ENCODE measurements at places on chromosomes 3 and 15.

DNA sequence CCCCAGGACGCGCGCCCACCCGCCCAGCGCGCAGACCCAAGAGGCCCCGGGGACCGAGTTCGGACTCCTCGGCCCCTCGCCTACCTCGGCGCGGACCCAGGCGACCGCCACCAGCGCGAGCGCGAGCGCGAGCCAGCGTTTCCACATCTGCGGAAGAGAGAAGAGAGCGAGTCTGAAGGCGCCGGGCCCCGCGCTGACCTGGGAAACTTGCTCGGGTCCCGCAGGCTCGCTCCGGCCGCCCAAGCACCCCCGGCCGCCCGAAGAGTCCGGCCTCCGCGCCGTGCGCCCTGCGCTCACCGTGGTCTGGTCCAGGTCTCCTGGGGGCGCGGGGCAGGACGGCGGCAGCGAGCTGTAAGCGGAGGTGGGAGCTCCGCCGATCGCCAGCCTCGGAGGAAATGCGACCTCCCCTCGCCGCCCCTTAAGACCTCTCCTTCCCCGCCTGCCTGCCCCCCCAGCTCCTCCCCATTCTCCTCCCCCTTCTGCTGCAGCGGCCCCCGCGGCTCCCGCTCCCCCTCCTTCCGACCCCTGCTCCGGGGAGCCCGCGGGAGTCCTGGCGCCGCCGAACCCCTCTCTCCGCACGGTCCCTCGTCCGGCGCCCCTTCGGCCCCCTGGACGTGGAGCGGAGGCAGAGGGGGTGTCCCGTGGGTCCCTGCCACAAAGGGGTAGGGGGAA lies at the start of gene FSTL1:
Gene FSTL1 (minus strand): TSS at position 393 of the 672 bp plus-strand sequence. CDS start 246 bp downstream, at position 147.
- peaks cover 13% of the 10 kb centered on the region for H3K4me1 ChIP-seq
- H3K27ac ChIP-seq, result peak within 1 kb of the TSS; percentile 87
- H3K4me3 ChIP-seq, result peak within 1 kb of the TSS; percentile 79
- DNase-seq, result peak; percentile 52

- no peaks in the 10 kb centered on the region for H3K4me1 ChIP-seq
- H3K36me3 ChIP-seq, result no peaks in the 10 kb centered on the region
- H3K4me3 ChIP-seq, result no peak overlapping the region
- no peaks in the 10 kb centered on the region for H3K27me3 ChIP-seq
- no peak overlapping the region for H3K27ac ChIP-seq
Observed at GRCh38 chr3:59968513-59969045, 918.8 kb upstream of the CFAP20DC start.

DNA sequence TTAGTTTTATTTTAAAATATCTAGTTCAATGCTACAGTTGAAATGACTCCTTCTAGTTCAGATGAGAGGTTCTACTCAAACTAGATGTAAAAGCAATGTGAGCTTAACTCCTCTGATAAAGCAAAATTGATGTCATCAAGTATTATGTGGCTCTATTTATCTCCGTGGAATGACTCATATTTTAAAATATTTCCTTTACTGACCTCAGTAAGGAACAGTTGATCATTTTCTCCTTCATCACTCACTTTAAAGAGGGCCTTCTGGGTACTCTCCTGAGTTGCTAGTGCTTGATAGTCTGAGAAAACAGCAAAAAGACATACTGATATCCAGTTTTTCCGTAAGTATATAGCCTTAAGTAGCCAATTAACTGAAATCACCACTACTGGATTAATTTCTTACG lies 1099.3 kb downstream of the ROBO2 start:
- H3K27ac ChIP-seq, result no peak overlapping the region
- no peaks in the 10 kb centered on the region for H3K27me3 ChIP-seq
- H3K4me1 ChIP-seq, result no peaks in the 10 kb centered on the region
- H3K4me3 ChIP-seq, result no peak overlapping the region
- DNase-seq, result no peak

GRCh38 chr3:186986816-186987215 lies 56.5 kb downstream of the ST6GAL1 start:
- no peak overlapping the region for H3K27ac ChIP-seq
- no peaks in the 10 kb centered on the region for H3K4me1 ChIP-seq
- no peaks in the 10 kb centered on the region for H3K27me3 ChIP-seq
- no peaks in the 10 kb centered on the region for H3K36me3 ChIP-seq
- H3K4me3 ChIP-seq, result no peak overlapping the region

DNA sequence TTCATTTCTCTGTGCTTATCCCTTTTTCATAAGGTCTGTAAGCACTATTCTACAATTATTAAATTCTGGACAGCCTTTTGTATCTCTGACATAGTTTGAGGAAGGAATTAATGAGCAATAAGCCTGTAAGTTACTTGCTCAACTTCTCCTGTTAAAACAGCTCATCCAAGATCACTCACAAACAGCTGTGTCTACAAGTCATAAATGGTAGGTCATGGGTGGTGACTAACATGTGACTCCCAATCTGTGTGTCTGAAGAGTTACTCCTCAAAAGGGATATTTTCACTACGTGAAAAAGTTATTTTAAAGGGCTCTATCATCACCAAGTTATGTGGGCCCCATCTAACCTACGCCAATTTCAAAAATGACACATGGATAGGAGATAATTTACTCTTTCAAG lies 145.2 kb upstream of the CBLB start:
- DNase-seq, result peak; percentile 38
- no peaks in the 10 kb centered on the region for H3K27me3 ChIP-seq
- H3K27ac ChIP-seq, result no peak overlapping the region
- H3K36me3 ChIP-seq, result no peaks in the 10 kb centered on the region
- no peaks in the 10 kb centered on the region for H3K4me1 ChIP-seq

DNA sequence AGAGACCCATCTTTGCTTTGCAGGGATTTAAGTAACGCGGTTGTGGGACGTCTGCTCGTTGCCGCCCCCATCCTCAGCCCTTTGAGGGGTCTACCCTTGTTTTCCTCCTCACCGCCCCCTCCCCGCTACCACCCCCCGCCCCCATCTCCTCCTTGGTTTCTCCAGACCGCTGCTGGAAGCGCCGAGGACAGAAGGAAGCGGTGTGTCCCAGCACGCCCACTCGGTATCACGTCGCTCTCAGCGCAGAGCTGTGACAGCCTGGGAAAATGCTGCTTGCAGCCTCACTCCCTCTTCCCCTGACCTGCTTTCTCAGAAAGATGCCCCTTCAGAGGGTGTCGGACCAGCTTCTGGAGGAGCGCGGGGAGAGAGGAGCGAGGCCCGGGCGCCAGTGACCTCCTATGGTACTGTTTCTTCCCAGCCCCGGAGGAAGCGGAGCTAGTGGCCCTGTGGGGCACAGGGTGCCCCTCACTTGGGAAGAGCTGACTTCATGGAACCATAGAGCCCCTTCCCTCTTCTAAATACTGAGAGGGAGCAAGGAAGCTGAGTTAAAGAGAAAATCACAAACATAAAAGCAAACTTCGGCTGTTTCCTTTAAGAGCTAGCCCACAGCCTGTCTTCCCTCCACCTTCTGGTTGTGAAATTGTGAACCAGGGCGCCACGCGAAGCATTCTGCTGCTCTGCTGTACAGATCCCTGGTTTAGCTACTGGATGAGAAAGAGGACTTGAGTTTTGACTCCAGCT lies 698 bp downstream of the IL1RAP start:
- H3K4me3 ChIP-seq, result peak overlapping the region; percentile 86
- H3K27me3 ChIP-seq, result no peaks in the 10 kb centered on the region
- DNase-seq, result peak; percentile 63
- H3K4me1 ChIP-seq, result peaks cover 2% of the 10 kb centered on the region
- no peak overlapping the region for H3K27ac ChIP-seq
- no peaks in the 10 kb centered on the region for H3K36me3 ChIP-seq

DNA sequence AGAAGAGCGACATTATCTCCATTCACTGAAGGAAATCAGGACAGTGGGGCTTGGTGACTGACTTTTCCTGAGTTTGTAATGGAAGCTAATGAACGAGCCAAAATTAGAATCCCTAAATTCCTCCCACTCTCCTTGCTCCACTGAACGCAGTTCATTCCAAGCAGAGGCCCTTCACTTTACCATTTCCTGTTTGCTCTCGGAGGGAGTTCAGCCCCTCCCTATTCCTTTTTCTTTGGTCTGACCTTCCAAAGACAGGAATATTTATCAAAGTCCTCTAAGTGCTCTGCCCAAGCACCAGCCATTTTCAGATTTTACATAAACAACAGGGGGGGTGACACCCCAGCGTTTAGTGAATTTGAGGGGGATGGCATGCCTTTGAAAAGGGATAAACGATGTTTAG lies 24.0 kb upstream of the PTPRG start:
- H3K36me3 ChIP-seq, result no peaks in the 10 kb centered on the region
- H3K27ac ChIP-seq, result no peak overlapping the region
- DNase-seq, result no peak
- peaks cover 2% of the 10 kb centered on the region for H3K4me1 ChIP-seq

DNA sequence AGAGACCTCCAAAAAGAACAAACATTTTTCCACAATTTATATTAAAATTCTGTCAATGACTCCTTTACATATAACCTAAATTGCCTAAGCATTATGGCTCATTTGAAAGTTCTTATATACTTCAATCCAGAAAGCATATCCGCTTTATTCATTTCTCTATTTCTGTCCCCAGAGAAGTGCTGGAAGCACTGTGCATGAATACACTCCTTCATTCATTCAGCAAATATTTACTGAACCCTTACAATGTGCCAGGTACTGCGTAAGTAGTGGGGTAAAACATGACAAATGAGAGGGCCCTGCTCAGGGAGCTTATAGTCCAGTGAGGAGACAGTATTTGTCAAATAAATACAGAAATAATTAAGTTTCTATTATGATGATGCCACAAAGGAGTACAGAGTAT lies 3.3 kb downstream of the PDCD10 start:
- no peaks in the 10 kb centered on the region for H3K27me3 ChIP-seq
- no peaks in the 10 kb centered on the region for H3K4me1 ChIP-seq
- no peak overlapping the region for H3K27ac ChIP-seq
- DNase-seq, result no peak

GRCh38 chr3:48561045-48561736 lies 2.4 kb downstream of the UCN2 start:
- H3K4me3 ChIP-seq, result no peak overlapping the region
- H3K27ac ChIP-seq, result no peak overlapping the region
- no peaks in the 10 kb centered on the region for H3K27me3 ChIP-seq
- peak; percentile 20 for DNase-seq

GRCh38 chr15:48645558-48646330 lies at the start of gene FBN1:
Gene FBN1 (minus strand): TSS chr15:48645709. CDS start chr15:48644769, 940 bp downstream.
- DNase-seq, result peak; percentile 89
- peak within 1 kb of the TSS; percentile 82 for H3K4me3 ChIP-seq
- H3K27ac ChIP-seq, result no peak within 1 kb of the TSS
- H3K36me3 ChIP-seq, result no peaks in the 10 kb centered on the region
- peaks cover 26% of the 10 kb centered on the region for H3K27me3 ChIP-seq

DNA sequence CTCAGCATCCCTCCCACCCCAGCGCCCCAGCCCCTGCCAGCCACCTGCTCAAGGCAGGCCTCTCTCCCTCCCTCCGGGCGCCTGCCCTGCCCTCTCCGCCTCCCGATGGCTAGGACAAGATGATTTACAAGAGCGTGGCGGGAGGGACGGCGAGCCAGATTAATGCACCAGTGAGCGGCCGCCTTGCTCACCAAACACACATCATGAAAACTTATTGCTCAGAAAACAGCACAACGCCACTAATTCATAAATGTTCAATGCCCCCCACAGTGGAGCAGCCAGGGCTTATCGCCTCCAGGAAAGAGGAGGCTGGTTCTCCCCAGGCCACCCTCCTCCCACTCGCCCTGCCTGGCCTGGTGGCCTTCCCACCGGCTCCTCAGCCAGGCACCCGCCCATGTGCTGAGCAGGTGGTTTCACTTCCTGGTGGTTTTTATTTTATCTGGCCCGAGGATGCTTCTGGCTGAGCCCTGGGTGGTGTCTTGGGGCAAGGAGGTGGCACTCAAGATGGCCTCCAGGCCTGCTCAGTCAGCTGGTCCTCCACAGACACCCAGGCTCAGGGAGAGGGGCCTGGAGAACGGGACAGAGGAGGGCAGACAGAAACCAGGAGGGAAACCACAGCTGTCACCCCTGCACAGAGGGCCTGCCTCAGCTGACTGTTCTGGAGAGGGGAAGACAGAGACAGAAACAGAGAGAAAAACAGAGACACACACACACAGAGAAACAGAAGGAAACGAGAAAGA lies 284.9 kb downstream of the UACA start:
- H3K4me3 ChIP-seq, result no peak overlapping the region
- no peaks in the 10 kb centered on the region for H3K36me3 ChIP-seq
- no peaks in the 10 kb centered on the region for H3K27me3 ChIP-seq
- no peak overlapping the region for H3K27ac ChIP-seq

DNA sequence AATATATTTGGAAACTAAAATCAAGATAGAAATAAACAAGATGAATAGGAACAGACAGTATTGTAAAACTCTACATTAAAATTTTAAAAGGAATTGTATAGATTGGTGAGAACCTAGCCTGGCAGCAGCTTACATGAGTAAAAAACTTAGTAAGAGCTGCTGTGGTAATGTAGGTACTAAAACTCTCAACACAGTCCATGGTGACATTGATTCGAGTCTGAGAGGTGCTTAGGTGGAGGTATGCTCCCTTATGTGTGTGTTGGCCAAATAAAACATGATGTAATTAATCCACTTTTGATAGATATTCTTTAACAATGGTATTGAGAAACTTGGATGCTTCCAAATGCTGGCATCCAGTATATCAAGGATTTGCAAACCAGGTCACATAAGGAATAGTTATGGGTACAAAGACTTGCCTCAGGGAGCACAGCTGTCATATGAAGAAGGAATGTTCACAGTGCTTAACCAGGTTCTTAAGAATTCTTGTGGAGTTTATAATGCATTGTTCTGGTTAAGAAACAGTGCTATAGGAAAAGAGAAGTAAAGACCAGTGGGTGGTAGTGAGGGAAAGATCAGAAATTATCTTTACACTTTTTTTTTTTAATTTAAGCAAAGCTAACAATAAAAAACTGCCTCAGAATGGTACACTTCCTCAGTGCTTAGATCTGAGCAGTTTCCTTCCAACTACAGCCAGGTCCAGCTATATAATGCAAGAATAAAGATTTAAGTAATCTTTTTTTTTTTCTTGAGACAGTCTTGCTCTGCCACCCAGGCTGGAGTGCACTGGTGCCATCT lies 24.6 kb upstream of the IL20RB start:
- DNase-seq, result peak; percentile 33
- no peaks in the 10 kb centered on the region for H3K27me3 ChIP-seq
- peaks cover 4% of the 10 kb centered on the region for H3K36me3 ChIP-seq
- no peaks in the 10 kb centered on the region for H3K4me1 ChIP-seq

DNA sequence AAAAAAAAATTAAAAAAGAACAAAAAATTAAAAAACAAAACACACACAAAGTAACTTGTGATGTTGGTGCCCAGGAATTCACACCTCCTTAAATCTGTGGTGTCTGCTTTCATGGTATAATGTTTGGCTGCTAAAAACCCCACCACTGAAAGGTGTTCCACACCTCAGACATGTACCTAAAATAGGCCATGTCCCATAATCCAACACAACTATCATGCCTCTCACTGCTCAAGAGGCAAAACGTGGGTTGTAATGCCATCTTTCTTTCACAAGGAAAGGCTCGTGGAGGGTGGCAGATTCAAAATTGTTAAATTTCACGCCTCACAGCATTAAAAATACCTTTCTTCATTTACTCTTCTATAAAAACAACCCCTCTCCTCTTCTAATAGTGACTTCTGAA lies 29.5 kb downstream of the MKRN2 start:
- no peak for DNase-seq
- H3K36me3 ChIP-seq, result peaks cover 46% of the 10 kb centered on the region
- H3K27ac ChIP-seq, result no peak overlapping the region

GRCh38 chr15:36914466-36914865 lies 185.9 kb downstream of the MEIS2 start:
- no peak overlapping the region for H3K27ac ChIP-seq
- H3K27me3 ChIP-seq, result no peaks in the 10 kb centered on the region
- no peaks in the 10 kb centered on the region for H3K36me3 ChIP-seq
- no peaks in the 10 kb centered on the region for H3K4me1 ChIP-seq

GRCh38 chr3:45795509-45795881 lies 841 bp downstream of the SLC6A20 start:
- H3K27me3 ChIP-seq, result peaks cover 26% of the 10 kb centered on the region
- no peak overlapping the region for H3K4me3 ChIP-seq
- no peak overlapping the region for H3K27ac ChIP-seq
- H3K36me3 ChIP-seq, result no peaks in the 10 kb centered on the region
- peaks cover 7% of the 10 kb centered on the region for H3K4me1 ChIP-seq
